ENCODE measurements at places on chromosomes 4 and X.

- no peak for DNase-seq
Measured at GRCh38 chr4:69078852-69079251, 17.4 kb upstream of the UGT2B7 start.

GRCh38 chrX:53186351-53186750 lies 38.7 kb downstream of the KDM5C start:
- DNase-seq, result no peak

DNA sequence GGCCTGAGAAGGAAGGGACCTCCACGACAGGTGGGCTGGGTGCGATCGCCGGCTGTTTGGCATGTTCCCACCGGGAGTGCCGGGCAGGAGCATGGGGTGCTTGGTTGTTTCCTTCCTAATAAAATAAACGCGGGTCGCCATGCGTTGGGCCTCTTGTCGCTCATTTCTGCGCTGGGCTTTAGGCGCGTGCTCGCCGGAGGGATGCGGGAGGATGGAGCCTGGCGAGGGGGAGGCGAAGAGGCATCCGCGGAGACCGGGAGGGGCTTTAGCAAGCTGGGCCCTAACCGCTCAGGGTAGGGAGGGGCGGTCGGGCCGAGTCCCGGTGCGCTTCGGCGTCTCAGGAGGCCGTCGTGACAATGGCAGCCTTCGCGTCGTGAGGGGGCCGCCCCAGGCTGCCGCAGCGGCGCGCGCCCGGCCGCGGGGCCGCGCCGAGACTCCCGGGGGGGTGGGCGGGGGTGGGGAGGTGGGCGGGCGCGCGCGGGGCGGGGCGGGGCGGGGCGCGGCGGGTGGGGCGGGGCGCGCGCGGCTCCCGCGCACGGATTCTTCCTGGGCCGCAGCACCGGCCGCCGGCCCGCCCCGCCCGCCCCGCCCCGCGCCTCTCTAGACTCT lies 476 bp upstream of the GDI1 start:
- peak; percentile 73 for DNase-seq

GRCh38 chrX:77446029-77446585 lies 1.1 kb upstream of the FGF16 start:
- DNase-seq, result no peak

DNA sequence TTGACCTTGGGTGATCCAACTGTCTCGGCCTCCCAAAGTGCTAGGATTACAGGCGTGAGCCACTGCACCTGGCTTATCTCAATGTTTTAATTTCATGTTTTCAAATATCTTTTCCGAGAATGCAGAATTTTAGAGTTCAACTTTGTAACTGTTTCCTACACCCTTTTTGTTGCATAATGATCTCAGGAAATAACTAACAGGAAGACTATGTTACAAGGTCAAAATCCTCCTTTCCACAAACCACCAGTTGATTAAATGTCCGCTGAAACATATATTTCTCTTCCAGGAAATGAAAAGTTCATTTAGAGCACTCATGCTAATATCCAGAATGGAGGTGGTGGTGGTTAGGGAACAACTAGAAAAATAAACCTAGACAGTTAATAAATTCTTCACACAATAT lies 377.8 kb downstream of the PPP4R3C start:
- no peak for DNase-seq

- DNase-seq, result no peak
Measured at GRCh38 chr4:25904748-25905082, 9.3 kb upstream of the SMIM20 start.

GRCh38 chrX:49230500-49231232 lies 2.5 kb downstream of the CACNA1F start:
- peak; percentile 71 for DNase-seq

DNA sequence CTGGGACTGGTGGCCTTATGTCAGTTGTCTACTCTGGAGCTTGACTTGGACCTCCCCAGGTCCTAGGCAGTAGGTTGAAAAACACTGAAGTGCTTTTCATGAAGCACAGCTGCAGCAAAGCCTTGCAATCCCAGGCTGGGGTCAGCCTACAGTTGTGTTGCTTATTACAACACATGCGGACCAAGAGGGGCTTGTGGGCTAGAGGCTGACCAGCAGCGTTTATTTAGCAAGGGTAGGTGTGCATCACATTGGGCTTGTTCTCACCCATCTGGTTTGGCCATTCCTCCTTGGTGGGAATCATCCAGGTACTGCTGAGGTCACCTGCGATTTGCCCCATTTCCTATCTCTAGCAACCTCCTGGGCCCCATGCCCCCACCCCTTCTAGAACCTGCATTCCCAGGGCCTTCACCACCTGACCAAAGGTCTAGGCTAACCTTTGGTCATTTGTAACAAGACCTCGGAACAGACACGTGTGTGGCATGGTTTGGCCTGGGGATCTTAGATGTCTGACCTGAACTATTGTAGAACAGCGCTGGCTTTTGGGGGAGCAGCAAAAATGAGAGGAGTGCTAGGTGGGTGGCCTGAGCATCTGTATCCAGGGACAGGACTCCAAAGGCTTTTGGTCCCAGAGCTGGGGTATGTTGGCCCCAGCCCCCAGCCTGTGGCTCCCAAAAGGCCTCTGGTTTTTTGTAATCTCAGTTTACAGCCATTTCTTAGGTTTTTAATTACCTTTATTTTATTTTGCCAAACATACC lies 3.0 kb downstream of the RPL10 start:
- DNase-seq, result peak; percentile 34

DNA sequence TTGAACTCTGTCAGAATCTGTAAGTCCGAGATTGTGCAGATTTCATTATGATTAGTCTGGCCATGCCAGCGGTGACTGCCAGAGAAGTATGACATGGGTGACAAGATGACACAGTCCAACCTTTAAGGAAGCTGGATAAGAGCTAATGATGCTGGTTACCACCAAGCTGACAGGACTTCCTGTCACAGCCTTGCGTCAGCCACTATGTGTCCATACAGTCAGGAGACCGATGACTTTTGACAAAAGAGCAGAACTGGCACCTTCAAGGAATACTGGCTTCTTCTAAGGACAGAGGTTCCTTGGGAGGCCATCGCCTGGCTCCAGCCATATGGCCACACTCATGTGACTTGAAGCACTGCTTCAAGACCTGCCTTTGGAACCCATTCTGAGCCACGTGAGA lies 67.2 kb upstream of the TFDP3 start:
- no peak for DNase-seq

- DNase-seq, result no peak
Measured at GRCh38 chr4:92809381-92809780, 505.6 kb downstream of the GRID2 start.

DNA sequence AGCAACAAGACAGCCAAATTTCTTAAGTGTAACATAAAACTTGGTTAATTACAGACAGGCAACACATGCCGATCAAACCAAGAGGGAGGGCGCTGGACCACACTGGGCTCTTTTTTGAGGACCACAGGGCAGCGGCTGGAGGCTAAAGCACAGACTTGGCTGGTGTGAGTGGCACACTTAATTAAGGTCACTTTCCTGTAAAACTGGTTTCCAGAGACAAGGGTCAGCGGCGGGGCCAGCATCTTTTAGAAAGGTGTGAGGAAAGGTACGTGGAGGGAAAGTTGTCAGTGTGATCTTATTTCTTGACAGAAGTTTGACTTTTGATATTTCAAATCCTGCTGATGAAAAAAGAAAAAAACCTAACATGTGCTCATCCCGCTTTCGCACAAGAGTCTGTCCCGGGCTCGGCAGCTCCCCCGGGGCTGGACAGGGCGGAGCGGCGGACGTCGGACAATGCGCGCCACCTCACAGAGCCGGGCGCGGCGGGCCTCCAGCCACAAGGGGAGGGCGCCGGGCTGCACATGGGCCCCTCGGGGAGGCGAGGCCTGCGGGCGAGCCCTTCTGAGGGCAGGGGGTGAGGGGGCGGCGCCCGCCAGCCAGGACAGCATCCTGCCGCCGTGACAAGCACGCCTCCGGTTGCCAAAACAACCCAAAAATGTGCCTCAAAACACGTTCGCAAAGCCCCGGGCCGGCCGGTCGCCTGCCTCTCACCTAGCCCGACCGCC lies 660 bp upstream of the HSPA4L start:
- DNase-seq, result no peak

DNA sequence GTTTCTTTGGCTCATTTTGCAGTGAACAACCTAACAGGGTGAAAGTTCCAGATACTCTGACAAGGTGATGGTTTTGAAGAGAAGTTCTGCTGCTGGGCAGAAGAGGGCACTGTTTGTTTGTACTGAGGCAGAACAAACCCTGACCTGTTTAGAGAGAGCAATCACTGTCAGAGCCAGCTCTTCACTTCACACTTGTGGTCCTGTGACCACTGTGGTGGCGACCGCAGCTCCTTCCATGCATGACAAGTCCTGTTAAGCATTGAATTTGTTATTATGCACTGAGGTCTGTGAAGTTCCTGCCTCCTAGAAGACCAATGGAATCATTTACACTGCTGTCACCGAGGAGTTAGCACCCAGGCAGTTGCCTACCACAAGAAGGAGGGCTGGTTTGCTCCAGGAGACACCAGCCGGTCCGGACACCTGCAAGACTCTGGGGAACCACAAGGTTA lies 86.6 kb downstream of the ZNF330 start:
- peak; percentile 65 for DNase-seq

- DNase-seq, result no peak
Measured at GRCh38 chr4:4866866-4867374, 7.5 kb downstream of the MSX1 start.

GRCh38 chrX:124421898-124422655 lies 75.7 kb downstream of the SH2D1A start:
- no peak for DNase-seq

DNA sequence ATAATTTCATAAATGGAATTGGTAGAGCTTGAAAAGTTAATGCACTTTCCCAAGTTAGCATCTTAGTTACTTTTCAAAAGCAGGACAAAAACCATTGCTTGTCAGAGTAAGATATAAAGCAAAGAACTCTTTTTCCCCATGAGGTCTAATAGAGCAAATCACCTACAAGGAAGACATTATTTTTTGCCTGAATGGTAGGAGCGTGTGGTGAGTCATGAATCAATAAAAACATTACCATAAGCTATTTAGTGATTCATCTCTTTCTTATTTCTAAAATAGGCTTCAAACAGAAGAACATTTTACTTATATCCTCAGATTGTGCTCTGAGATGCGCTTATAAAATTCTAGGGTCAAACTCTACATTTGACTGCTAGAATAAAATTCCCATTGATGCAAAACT lies 109.4 kb upstream of the GPRIN3 start:
- no peak for DNase-seq

DNA sequence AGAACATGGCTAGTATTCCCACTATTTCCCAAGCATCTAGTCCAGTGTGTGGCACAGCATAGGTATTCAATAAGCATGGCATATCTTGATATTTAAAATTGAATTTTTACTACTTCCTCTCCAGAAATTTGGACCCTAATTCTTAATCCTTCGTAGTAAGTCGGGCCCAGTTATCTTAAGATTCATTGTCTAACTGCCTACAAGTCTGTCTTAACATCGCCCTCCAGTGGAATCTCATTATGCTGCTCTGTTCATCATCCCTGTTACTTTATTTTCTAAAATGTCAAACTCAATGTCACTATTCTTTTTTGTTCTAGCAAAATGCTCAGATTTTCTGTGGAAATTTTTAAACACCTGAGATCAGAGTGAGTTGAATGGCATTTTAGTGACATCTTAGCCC lies 606.2 kb downstream of the KLHL13 start:
- no peak for DNase-seq

GRCh38 chrX:17007134-17007768 lies 60.8 kb downstream of the REPS2 start:
- no peak for DNase-seq

GRCh38 chr4:105569866-105570236 lies 17.4 kb downstream of the ARHGEF38 start:
- no peak for DNase-seq

GRCh38 chrX:47481160-47481559 lies 1.9 kb downstream of the ZNF41 start:
- no peak for DNase-seq

GRCh38 chrX:31483336-31483735 lies 411.5 kb upstream of the FTHL17 start:
- DNase-seq, result no peak

DNA sequence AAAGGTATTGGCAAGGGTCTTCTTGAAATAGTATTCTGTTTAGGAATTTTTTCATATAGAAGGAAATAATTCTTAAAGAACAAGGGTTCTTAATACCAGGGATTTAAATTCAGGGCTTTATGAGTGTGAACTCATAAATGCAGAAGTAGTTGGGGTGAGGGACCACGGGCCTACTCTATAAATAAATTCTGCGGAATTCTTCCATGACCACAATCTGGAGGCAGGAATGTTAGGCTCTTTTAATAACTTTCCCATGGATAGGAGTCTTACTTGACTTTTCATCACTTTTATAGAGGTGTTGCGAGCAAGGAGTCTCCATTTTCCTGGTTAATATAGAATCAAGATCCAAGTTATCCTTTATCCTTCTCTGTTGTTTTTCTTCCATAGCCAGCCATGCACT lies 76.7 kb upstream of the SLC4A4 start:
- DNase-seq, result no peak

DNA sequence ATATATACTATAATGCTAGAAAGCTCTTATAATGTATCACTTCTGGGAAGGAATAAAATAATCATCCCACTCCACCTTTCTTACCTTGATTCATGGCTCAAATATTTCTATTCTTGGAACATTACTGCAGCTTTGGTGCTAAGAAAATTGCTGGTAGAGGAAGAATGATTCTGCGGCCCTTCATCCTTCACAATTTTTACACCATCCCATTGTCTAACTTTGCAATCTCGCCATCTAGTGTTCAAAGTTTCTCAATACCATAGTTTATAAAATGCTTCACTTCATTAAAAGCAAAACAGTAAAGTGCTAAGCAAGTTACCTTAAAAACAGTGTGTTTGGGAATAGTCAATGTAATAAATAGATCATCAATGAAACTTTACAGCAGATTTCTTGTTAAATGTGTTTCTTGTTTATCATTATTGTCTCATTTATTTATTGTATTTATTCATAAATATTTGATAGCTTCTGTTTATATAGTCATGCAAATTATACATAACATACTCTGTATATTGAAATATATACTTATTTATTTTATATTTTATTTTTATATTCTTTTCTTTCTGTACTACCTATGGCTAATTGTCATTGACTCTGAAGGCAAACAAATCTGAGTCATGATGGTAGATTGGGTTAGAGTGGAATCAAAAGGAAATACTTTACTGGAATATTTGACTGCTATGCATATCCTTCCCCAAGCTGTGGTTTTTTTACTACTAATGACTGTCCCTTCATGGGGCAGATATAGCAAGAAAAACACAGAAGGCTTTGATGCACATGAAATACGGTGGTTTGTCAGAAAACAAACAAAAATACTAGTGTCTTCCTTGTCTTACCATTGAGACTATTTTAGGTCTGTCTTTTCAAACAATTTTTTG lies 390.7 kb downstream of the MAPK10 start:
- no peak for DNase-seq

- no peak for DNase-seq
Measured at GRCh38 chr4:1172971-1173757, 781 bp upstream of the SPON2 start.

- DNase-seq, result no peak
Measured at GRCh38 chr4:17618926-17619325, 4.5 kb downstream of the MED28 start.

- DNase-seq, result peak; percentile 62
Measured at GRCh38 chr4:118981839-118982381, 93.3 kb downstream of the SYNPO2 start.

DNA sequence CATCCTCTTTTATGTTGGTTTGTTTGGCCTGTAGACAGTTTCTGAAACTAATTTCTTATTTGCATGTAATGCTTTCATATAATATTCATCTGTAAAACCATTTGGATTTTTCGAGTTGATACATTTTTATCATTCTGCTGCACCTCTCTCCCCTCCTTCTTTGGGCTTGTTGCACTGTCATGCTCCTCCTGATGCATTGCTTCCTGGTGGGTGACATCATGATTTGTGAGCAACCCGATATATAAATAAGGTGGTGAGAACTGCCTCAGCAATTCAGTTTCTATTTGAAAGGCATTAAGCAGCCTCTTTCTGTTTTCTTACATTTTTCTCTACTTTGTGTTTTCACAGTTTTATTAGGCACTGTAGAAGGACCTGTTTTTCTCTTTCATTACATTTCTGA lies 515.7 kb downstream of the RPA4 start:
- DNase-seq, result no peak

Data from CD4-positive, alpha-beta T cell treated with Interleukin-17A for 1 hour (primary cell).